ENCODE measurements at places on chromosomes 5 and 9.

DNA sequence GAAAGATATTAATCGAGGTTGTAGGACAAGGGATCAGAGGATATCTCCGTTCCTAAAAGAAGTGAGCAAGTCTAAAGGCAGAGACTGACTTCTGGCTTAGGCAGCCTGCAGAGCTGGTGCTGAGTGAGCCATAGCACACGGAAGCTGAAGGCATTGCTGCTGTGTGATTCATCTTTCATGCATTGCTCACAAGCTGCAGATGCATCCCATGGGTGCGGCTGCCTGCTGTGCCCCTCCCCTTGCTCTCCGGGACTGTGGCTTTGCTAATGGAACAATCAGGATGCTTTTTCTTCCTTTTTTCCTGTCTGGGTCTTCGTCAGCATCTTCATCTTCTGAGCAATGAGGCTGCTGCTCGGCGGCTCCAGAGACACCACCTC is 341.4 kb downstream of the DIRAS2 start:
- peak; percentile 91 for DNase-seq

DNA sequence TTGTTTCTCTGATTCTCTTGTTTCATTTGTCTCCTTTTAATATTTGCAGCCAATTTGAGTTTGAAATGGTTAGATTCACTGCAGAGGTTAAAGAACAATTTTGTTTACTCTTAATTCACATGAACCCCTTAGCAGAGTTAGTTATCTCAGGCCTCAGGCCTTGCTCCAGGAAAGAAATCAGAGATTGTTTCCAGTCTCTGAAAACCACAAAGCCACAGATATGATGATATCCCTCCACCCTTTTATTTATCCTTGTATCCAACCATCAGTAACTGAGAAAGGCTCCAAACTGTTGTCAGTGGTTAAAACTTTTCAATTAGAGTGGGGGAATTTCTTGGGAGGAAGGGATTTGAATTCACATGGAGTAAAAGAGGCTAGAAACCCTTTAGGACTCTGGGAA is 406.0 kb upstream of the DMAC1 start:
- no peak for DNase-seq

- no peak for DNase-seq
These were observed 334.7 kb downstream of the DIRAS2 start for GRCh38 chr9:90307891-90308290.

DNA sequence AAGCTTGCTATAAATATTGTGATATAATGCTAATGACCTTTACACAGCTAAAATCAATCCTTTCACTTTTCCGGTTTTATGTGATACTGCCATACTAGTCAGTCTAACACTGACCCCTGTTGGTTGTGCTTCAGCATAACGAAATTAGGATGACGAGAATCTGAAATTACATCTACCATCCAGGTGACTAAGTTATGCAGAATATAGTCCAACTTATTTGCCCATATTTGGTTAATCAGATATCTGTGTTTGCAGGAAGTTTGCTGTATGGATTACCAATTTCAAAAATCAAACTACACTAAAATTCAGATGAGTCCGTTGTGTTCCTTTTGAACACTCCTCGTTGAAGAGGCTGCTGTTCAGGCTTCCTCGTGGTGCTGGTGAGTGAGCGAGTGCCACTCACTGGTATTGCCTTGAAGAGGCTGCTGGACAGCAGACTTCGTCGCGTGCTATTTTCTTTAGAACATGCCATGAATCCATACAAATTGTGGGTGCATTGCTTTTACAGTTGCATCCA is 32.5 kb downstream of the TENT4A start:
- peak; percentile 63 for DNase-seq

DNA sequence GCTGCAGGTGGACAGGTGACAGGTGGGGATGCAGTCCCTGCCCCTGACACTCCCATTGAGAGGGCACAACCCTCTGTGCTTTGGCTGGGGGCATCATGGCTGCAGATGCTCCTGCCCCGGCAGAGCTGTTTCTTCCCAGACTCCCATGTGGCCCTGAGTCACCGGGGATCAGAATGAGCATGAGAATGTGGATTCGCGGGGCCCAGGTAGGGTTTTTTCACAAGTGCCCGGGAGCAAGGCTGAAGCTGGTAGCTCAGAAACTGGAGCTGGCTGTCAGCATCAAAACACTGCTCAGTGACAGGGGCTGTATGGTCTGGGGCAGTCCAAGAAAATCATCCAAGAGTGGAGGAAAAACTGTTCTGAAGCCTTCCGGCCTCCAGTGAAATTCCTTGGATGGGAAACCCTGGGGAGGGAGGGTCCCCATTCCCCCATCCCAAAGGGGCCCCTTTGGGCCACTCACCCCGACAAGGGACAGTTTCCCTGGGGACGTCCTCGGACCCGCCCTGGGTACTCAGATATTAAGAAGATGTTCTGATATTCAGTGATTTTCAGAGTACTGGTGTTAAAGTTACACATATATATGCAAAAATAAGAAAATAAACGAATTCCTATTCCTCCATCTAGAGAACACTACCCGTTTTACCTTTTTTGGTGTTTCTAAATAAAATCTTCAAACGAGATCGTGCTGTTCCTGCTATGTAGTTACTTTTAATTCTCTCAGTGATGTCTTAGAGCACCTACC is 120.1 kb upstream of the LPCAT1 start:
- DNase-seq, result no peak

GRCh38 chr5:1000329-1000728 is 8.3 kb upstream of the NKD2 start:
- DNase-seq, result no peak

GRCh38 chr5:52139888-52140615 is 647.7 kb upstream of the ITGA1 start:
- no peak for DNase-seq

Measured in H54 (cell line).